ENCODE measurements at places on chromosomes 2 and 18.

DNA sequence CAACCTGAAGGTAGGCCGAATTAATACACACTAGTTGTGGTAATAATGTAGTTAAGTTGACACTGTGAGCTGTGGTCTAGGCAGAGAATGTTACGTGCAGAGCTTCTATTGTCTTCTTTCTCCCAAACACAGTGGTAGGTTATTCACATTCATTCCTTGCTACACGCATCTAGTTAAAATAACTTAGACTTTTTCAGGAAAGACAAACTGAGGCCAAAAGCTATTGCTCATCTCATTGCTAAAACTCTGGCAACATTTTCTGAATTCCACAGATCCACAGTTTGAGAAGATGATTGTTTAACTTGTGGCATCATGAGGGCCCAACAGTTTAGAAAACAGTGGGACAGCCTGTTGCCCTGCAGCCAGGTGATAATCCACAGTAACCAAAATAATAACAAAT lies 850.4 kb upstream of the FSHR start:
- DNase-seq: no peak

- DNase-seq: no peak
These were observed 132.5 kb upstream of the SLC8A1 start for GRCh38 chr2:40584432-40584831.

GRCh38 chr2:232535761-232536530 lies 3.5 kb upstream of the CHRNG start:
- no peak for DNase-seq

DNA sequence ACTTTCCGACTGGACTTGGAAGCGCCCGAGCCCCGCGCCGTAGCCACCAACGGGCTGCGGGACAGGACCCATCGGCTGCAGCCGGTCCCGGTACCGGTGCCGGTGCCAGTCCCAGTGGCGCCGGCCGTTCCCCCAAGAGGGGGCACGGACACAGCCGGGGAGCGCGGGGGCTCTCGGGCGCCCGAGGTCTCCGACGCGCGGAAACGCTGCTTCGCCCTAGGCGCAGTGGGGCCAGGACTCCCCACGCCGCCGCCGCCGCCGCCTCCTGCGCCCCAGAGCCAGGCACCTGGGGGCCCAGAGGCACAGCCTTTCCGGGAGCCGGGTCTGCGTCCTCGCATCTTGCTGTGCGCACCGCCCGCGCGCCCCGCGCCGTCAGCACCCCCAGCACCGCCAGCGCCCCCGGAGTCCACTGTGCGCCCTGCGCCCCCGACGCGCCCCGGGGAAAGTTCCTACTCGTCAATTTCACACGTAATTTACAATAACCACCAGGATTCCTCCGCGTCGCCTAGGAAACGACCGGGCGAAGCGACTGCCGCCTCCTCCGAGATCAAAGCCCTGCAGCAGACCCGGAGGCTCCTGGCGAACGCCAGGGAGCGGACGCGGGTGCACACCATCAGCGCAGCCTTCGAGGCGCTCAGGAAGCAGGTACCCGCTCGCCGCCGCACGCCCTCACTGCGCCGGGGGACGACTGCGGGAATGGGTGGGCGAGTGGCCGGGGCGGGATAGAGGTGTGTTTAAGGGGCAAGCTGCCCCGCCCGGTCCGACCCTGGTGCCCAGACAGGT lies 713 bp downstream of the ATOH8 start:
- no peak for DNase-seq

DNA sequence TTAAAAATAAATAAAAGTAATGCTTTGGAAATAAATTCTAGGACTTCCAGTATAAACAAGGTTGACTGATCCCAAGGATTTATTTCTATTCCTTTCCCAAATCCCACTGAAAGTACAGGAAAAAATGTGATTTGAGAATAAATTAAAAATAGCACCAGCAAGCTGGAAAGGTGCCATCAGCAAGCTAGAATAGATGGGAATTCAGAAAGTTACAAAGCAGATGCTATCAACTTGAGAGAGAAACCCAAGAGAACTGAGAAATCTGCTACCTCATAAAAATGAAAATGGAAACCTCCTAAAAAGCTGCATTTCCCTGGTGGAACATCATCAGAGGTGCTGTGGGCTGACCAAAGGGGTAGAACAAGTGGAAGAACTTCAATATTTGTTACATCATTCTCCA lies 148.6 kb upstream of the KCNJ3 start:
- DNase-seq: no peak

DNA sequence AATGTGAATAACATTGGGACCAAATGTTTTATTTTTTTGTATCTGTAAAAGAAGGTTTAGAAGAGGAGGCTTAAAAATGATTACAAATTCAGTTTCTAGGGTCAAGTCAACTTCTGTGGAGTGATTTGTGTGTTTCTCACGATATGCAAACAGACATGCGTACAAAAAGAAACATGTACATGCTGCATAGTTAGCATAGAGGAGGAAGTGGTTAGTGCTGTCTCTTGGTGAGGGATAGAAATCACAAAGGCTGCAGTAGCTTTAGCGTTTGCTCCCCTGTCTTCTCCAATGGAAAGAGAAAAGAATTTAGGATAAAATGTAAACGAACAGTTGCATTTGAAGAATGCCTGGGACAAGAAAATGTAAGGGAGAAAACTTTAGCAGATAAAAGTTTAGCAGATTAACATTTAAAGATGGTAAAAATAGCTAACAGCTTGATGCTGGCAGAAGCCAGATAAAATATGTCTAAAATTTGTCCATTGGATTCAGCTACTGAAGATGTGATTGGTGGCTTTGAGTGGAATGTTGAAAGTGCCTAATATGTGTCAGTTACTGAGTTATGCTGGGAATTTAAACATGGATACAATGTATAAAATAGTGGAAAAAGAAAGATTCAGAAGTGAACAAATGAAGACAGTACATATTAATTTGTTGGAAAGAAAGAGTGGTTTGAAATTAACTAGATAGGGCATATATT lies 44.9 kb downstream of the MALT1 start:
- DNase-seq: no peak

DNA sequence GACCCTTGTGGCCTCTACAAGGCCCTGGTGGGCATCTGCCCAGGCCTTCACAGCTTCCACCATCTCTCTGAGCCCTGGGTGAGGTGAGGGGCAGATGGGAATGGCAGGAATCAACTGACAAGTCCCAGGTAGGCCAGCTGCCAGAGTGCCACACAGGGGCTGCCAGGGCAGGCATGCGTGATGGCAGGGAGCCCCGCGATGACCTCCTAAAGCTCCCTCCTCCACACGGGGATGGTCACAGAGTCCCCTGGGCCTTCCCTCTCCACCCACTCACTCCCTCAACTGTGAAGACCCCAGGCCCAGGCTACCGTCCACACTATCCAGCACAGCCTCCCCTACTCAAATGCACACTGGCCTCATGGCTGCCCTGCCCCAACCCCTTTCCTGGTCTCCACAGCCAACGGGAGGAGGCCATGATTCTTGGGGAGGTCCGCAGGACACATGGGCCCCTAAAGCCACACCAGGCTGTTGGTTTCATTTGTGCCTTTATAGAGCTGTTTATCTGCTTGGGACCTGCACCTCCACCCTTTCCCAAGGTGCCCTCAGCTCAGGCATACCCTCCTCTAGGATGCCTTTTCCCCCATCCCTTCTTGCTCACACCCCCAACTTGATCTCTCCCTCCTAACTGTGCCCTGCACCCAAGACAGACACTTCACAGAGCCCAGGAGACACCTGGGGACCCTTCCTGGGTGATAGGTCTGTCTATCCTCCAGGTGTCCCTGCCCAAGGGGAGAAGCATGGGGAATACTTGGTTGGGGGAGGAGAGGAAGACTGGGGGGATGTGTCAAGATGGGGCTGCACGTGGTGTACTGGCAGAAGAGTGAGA lies 2.0 kb downstream of the PROC start:
- DNase-seq: no peak
